Sciatic nerve (tissue), 2 donors: ENCODE measurements at places on chromosomes 2 and 18.

DNA sequence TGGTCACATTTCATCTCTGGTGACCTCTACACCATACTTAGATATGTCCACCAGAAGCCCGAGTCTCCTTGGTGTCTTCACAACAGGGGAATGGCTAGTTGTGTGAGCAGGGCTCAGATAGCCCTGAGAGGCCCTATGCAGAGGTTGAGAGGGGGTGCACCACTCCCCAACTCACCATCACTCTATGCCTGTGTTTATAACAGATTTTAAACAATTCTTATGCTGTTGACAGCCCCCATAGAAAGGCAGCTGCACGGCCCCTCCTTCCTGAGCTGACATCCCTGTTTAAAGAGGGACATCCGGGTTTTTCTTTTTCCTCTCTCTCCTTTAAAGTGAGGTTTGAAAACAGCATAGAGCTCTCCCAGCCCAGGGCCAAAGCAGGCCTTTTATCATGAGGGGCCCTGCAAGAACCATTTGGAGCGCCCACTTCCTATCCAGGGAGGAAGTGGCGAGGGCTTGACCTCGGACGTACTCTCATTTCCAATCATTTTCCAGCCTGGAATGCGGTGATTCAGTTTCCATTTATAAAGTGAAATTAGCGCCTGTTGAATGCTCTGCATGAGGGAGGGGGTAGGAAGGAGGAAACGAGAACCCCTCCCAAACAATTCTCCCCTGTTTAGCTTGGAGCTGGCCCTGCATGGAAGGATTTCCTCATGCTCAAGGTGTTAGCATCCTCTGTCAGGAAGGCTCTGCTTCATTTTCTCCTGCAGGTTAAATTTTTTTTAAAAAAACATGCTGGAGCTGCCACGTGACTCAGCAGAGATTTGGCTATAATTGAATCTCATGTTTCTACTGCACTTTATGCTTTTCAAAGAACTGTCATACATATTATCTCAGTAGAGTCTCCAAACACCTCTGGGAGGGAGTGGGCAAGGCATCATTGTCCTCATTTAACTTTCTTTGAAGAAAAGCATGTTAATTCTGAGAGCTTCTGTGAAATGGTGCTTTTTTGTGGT, 117.5 kb downstream of the DDX1 start:
- DNase-seq = no peak

DNA sequence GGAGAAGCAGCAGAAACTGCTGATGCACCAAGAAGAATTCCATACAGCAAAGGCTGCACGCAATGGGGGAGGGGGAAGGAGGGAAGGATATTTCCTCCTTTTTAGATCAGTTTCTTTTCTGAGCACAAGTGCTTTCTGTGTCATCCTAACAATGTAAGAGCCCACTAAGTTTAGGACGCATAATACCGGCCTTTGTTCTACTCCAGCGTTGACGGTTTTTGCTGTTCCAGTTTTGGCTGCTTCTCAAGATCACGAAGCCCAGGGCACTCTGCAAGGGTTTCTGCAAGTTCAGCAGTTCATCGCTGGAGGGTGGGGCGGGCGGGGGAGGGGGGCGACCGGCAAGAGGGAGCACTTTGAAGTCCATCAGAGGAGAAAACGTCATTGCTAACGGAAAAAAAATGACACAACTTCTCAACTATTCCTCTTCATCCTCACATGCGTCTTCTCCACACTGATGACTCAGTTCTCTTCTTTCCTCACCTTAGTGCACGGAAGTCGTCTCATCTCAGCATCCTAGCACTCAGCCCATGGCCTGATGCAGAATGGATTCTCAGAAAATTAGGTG, 8.7 kb downstream of the FAM178B start:
- no peak for DNase-seq

- DNase-seq = no peak
These were observed 359.5 kb upstream of the RGPD4 start for GRCh38 chr2:107466984-107467773.

GRCh38 chr18:3062798-3063680, 50.1 kb upstream of the LPIN2 start:
- DNase-seq = peak; percentile 85
